ENCODE measurements at places on chromosomes 4 and X.

DNA sequence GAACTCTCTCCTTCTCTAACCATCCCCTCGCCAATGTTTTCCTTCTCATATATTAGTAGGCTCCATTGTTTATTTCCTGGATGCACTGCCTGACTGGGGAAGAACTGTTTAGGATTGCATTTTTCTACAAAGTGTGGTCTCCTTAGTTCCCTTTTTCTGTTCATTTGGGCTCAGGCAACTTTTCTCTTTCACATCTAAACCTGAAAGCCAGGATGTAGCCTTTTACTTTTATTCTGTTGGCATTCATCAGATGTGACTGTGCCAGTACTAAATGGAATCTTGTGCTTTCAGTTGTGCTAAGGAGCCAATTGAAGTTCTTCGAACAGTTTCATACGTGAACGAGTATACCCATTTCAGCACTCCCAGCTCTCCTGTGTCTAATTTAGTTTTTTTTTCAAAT is 59.8 kb downstream of the DDIT4L start:
- DNase-seq = no peak

DNA sequence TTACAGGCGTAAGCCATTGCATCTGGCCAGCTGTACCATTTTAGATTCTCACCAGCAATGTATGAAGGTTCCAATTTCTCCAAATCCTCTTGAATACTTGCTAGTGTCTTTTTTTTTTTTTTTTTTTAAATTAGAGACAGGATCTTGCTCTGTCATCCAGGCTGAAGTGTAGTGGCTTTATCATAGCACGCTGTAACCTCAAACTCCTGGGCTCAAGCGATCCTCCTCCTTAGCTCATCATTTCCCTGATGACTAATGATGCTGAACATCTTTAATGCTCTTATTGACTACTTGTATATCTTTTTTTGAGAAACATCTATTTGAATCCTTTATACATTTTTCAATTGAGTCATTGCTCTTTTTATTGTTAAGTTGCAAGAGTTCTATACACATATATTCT is 40.3 kb downstream of the HDAC8 start:
- no peak for DNase-seq

- no peak for DNase-seq
These were observed 71.1 kb downstream of the NSG1 start for GRCh38 chr4:4457803-4458553.

DNA sequence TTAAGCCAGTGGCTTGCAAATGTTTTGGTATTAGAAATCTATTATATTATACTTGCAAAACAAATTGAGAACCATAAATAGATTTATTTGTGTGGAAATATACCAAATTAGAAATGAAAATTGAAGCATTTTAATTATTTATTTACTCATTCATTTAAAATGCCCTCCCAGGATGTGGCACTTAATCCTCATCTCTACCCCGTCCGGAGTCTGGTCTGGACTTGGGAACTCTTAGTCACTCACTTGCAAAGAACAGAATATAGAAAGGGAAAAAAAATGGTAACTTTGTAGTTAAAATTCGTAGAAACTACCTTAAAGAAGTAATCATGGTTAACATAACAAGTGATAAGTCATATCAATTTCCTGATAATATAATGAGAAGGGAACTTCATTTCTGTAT is 775.9 kb upstream of the INTU start:
- no peak for DNase-seq

DNA sequence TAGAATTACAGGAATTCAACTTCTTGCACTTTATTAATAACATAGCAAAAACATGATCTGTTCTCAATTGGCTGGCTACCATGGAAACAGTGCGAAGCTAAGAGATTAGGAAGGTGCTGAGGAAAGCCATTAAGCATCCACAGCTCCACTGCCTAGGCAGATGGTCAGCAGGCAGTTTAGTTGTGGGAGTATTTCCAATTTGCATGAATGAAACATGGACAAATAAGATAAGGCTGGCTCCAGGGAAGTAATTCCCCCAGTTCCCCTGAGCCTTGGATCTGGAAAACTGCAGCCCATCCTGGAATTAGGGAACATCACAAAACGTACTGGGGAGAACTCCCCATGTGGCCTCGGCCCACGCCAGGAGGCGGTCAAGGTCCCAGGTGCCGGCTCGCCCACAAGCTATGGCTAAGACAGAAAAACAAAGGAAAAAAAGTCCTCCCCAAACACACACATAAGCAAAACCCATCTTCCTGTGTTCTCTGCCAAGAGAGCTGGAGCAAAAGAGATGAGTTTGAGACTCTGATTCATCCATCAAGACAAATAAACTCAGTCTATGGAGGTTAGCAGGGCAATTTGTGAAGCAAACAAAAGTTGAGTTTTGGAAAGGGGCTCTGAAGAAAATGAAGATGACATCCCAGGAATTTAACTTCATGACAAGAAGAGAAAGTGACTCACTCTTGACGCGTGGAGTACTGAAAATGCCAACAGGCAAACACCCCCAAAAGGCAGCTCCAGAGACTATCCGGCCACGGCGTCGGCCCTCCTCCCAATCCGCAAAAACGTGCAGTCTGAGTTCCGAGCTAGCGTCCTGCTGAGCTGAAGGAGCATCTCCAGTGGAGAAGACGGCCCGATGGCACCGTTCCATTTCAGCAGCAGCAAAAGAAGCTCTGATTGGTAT is 45.1 kb downstream of the IGFBP7 start:
- no peak for DNase-seq

- DNase-seq = no peak
These were observed 69.7 kb upstream of the EGFL6 start for GRCh38 chrX:13499736-13500135.

- DNase-seq = no peak
These were observed 33.3 kb upstream of the PPARGC1A start for GRCh38 chr4:23923141-23923540.

DNA sequence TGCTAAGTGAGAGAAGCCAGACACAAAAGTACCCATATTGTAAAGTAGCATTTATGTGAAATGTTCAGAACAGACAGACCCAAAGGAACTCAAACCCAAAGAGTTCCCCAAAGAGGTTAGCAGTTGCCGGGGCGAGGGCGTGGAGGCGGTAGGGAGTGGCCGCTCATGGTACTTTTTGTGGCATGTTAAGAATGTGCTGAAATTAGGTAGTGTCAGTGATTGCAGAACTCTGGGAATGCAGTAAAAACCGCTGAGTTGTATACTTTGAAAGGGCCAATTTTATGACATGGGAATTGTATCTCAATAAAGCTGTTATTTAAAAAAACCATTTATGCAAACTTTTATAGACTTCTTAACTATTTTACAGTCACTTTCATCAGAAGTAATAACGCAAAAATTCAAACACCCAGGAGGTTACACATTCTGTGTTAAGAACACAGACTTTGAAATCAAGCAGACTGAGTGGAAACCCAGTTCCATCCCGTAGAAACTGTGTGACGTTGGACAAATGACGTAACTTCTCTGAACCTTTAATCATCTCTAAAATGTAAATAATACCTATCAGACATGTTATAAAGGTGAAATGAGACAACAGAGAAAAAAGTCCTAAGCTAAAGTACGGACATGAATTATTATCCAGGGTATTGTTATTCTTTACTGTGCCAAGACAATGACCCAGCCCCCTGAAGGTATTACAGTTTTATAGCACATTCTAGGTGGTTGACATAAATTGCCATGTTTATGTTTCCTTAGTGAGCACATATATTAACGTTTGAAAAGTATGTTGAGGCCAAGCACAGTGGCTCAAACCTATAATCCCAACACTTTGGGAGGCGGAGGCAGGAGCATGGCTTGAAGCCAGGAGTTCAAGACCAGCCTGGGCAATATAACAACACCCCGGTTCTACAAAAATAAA is 19.7 kb downstream of the ZFP42 start:
- no peak for DNase-seq

DNA sequence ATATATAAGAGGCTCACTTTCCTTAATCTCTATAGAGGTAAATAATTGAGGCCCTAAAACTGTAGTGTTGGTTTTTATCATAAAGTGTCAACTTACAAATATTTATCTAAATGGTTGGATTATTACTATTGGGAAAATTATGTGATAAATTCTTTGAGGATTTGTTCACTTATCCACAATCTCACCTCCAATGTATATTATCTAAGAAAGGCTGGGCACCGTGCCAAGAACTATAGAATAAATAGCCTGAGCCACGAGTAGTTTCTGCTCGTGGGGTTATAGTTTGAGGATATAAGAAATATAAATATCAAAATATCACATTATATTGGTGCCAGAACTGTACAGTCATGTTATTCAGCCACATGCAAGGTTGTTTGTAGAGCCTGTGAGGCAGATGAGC is 177.9 kb downstream of the VEGFC start:
- DNase-seq = no peak

- DNase-seq = no peak
These were observed 22.6 kb downstream of the UVSSA start for GRCh38 chr4:1369479-1370079.

DNA sequence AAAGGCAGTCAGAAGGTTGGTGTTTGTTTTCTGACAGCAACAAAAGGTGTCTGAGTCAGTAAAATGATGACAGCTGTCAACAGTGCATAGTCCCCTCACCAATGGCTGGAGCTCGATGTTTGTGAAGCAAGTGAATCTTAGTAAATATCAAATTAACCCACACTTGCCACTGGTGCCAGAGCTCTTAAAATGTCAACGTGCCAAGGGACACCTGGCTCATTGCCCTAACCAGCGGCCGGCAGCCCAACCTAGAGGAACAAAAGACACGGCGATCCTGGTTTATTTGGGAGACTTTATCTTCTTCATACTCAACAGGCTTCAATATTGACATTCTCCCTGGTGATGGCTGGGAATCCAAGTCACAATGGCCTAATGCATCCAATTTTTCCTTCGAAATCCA is 143.4 kb downstream of the CPEB2 start:
- DNase-seq = no peak

GRCh38 chrX:24874604-24875247 is 141.0 kb downstream of the ARX start:
- no peak for DNase-seq

DNA sequence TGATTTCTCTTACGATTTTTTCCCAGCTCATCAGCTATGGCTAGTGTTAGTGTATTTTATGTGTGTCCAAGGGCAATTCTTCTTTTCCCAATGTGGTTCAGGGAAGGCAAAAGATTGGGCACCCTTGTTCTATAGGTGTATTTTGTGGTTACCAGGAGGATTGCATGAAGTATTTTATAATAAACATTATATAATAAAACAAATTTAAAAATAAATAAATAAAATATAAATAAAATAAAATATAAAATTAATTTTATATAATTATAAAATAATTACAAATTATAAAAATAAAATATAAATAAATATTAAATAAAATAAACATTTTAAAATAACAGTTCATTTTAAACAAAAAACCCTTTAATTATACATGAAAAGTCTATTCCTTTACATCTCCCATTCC is 35.6 kb upstream of the UGT2B10 start:
- no peak for DNase-seq

- DNase-seq = peak; percentile 21
These were observed 27.5 kb downstream of the PCYT1B start for GRCh38 chrX:24619647-24620046.

GRCh38 chr4:34893382-34893781 is 1350.9 kb downstream of the ARAP2 start:
- DNase-seq = no peak

DNA sequence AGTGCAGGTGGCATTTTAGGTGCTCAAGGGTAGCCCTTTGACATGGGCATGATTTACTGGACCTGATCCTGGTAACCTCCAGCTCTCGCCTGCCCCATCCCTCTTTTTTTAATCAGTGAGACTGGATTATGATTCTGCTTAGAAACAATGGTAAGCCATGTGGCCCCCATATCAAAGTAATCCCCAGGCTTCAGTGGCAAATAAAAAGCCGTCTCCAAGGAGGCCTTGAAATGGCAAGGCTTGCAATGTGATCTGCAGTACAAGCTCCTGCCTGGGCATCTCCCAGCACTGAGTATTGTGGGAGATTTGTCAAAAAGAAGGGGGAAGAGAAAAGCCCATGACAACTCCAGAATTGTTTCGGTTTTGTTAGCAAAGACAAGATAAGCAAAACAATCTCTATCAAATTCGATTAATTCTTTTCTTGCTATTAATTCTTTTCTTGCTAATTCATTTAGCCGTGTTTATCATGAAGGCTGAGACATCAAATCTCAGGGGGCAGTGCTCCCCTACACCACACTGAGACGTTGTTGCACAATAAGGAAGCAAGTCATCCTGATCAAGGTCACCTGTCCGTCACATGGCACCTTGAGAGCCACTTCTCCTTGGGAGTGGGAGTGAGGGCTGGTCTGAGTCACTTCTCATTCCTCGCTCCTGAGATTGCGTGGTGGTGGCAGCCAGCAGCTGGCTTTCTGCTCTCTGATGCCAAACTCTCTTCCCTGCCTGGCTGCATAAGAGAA is 312.7 kb upstream of the GATB start:
- DNase-seq = peak; percentile 45

DNA sequence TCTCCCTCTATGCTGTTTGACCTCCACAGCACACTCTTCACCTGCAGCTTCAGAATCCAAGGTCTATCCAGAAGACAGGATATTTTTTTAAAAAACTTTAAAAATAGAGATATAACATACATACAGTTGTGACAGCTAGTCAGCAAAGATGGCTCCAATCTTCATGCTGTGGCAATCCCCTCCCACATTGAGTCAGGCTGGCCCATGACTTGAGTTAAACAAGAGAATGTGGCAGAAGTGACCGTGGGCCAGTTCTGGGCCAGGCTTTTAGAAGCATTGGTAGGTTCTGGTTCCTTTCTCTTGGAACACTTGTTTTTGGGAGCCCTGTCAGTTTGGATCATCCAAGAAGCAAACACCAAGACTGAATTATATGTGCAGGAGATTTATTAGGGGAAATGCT is 36.1 kb upstream of the REPS2 start:
- no peak for DNase-seq

GRCh38 chrX:123807835-123808416 is 51.9 kb upstream of the XIAP start:
- no peak for DNase-seq

- DNase-seq = no peak
These were observed 776 bp downstream of the RBM47 start for GRCh38 chr4:40628888-40629287.

Measured in D341Med (cell line).